Adrenal gland (tissue), 19 donors: ENCODE measurements at places on chromosomes 16 and 17. TPM values are rescaled to one million over a fixed set of nuclear protein-coding genes. Genes with fewer than 3 reads are reported as not detected.
A peak's percentile ranks its signal among the peaks of the same experiment; 100 is the strongest.

Gene RPRML
- total RNA-seq, result not detected

GRCh38 chr17:19306160-19307111, 56.1 kb downstream of the B9D1 start:
- H3K36me3 ChIP-seq, result no peaks in the 10 kb centered on the region
- no peak overlapping the region for H3K27ac ChIP-seq
- peaks cover 15% of the 10 kb centered on the region for H3K4me1 ChIP-seq
- no peaks in the 10 kb centered on the region for H3K27me3 ChIP-seq

Gene ICAM2
- 18.7 TPM for total RNA-seq

DNA sequence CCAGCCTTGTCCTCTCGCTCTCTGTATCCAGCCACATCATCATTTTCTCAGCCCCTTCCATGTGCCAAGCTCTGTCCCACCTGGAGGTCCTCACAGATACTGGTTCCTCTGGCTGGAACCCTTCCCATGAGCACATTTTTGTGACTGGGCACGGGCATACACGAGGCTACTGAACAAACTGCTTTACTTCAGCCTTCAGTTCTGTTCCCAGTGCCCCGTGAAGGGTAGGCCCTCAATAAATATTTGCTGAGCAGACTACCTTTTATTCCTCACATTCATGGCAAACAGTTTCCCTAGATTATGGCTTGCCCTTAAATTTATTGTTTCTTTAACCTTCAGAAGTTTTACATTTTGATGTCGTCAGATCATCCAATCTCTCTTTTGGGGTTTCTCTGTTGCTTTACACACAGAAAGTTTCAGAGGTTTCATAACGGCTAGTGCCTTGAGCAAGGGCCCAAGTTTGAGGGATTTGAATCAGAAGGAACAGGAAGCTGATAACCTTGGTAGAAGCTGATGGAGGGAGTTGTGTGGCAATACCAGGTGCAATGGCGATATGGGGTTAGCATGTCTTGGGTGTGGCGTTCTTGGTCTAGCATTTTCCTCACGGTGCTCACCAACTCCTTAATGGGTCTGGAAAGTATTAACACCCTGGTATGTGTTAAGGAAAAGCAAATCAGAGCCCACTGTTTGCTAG, 27.8 kb downstream of the TMEM92 start:
- no peaks in the 10 kb centered on the region for H3K36me3 ChIP-seq
- DNase-seq, result no peak
- no peaks in the 10 kb centered on the region for H3K4me1 ChIP-seq
- no peak overlapping the region for H3K27ac ChIP-seq

Gene TPSB2
- total RNA-seq, result 1.8 TPM

DNA sequence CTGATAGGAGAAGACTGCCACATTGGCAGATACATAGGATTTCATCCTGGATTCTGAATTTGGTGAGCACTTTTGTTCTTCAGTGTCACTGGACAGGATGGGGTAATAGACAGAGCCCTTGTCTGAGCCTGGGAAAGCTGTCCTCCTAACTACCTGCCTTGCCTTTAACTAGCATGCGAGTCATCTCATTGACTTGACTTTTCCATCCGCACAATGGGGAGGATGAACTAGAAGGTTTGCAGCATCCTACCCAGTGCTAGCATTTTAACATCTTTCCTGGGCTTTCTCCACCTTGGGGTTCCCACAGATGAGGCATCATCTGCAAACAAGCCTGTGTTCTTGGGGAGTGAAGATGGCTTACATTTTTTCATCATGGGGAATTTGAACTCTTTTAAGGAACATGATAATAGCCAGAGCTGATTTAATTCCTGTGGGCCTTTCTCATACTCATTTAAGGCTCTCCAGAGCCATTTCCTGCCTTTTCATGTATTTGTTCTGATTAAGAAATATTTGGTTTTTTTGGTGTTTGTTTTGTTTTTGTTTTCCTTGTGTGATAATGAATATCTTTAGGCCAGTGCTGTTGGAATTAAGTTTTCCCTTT, 139.5 kb downstream of the MSI2 start:
- no peaks in the 10 kb centered on the region for H3K4me1 ChIP-seq
- DNase-seq, result no peak
- H3K27ac ChIP-seq, result peak overlapping the region; percentile 27
- no peaks in the 10 kb centered on the region for H3K36me3 ChIP-seq

DNA sequence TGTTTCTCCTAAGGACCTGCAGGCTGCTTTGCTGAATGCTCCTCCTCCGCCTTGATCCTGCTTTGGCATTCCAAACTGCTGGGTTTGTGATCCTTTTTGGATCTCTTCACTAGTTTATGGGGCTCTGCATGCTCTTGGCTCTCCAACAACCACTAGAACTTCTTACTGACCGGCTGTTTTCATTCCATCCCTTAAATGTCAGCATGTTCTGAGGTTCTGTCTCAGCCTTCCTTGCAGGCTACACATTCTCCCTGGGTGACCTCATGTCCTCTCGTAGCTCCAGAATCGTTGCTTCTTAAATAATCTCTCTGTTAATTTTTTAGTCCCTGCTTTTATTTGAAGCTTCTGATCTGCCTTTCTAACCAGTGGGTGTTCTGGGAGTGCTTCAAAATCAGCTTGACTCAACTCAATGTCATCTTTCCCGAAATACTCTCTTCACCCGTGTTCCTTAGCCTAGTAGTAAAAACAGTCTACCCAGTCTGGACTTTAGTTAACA, 119.0 kb upstream of the HS3ST2 start:
- H3K4me1 ChIP-seq, result no peaks in the 10 kb centered on the region
- H3K27ac ChIP-seq, result no peak overlapping the region
- H3K4me3 ChIP-seq, result no peak overlapping the region
- no peaks in the 10 kb centered on the region for H3K36me3 ChIP-seq
- H3K27me3 ChIP-seq, result peaks cover 6% of the 10 kb centered on the region
- DNase-seq, result no peak

GRCh38 chr16:8459085-8459733, 131.1 kb downstream of the TMEM114 start:
- DNase-seq, result no peak
- H3K27ac ChIP-seq, result no peak overlapping the region
- no peaks in the 10 kb centered on the region for H3K4me1 ChIP-seq
- H3K36me3 ChIP-seq, result no peaks in the 10 kb centered on the region
- H3K27me3 ChIP-seq, result no peaks in the 10 kb centered on the region
- no peak overlapping the region for H3K4me3 ChIP-seq

Gene CCP110
- 11.0 TPM for total RNA-seq
